ENCODE measurements at places on chromosomes 2 and 18. TPM values are rescaled to one million over a fixed set of nuclear protein-coding genes. Genes with fewer than 3 reads are reported as not detected.
A peak's percentile ranks its signal among the peaks of the same experiment; 100 is the strongest.

DNA sequence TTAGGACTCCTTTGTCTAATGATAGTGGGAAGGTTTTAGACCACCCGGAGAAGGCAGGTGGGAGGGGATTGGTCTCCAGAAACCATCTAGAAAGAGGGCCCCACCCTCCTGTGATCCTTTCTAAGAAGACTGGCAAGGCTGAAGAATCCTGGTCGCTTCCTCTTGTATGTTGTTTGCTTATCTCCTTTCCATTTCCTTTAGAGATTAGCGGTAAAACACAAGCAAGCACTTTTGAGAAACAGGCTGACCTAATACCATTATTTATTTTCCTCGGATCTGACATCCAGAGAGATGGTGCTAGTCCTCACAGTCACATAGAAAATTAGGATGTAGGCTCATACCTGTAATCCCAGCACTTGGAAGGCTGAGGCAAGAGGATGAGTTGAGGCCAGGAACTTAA is 45.2 kb upstream of the SPRED2 start:
- DNase-seq: no peak

MDH1B gene
- total RNA-seq: 0.33 TPM

DNA sequence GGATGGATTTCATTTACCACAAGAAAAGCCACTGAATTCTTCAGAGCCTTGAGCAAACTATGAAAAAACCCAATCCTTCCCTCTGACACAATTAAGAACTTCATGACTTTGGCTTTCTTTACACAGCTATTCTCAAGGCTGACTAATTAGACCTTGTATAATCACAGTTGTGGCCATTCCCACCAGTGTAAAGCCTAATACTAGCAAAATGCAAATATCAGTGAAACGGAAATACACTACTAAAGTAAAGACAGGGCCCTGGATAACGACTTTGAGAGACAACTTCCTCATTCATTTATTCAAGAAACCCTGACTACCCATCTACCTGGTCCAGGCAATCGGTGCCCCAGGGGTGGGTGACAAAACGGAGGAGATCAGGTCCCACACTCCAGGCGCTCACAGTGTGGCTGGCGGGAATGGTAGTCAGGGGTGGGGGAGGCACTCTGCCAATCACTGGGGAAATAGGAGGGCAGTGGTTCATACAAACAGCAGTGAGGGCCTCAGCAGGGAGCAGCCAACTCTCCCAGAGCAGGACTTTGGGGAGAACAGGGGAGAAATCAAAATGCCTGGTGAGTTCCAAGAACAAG is 28.1 kb downstream of the TMEM163 start:
- DNase-seq: no peak

GRCh38 chr2:20934236-20934635 is 109.6 kb downstream of the APOB start:
- DNase-seq: no peak

DNA sequence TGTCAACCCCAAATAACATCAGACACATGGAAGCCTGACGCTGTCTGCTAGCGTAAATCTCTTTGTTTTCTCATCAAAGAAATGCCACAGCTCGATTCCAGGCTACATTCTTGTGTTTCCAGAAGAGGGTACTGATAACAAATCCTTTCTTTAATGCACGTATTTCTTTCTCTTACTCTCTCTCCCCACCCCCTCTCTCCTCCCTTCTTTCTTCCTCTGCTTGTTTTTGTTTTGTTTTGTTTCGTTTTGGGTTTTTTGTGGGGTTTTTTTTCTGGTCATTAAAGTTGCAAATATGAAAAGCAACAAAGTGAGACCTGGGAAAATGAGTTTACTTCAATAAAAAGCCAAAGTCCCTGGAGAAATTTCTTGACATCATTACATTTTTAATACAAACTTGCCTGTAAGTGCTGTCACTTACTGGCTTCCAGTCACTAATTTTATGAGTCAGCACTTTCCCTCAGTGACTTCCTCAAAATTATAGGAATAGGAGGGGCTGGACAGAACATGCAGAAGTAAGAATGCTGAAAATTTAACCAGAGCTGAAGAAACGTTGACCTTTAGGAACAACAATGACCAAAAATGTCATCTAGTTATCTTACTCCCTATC is 106.7 kb upstream of the NABP1 start:
- no peak for DNase-seq

GRCh38 chr18:6069103-6069502 is 173.8 kb upstream of the TMEM200C start:
- DNase-seq: no peak

RSAD2 gene
- 3.6 TPM for total RNA-seq

DNA sequence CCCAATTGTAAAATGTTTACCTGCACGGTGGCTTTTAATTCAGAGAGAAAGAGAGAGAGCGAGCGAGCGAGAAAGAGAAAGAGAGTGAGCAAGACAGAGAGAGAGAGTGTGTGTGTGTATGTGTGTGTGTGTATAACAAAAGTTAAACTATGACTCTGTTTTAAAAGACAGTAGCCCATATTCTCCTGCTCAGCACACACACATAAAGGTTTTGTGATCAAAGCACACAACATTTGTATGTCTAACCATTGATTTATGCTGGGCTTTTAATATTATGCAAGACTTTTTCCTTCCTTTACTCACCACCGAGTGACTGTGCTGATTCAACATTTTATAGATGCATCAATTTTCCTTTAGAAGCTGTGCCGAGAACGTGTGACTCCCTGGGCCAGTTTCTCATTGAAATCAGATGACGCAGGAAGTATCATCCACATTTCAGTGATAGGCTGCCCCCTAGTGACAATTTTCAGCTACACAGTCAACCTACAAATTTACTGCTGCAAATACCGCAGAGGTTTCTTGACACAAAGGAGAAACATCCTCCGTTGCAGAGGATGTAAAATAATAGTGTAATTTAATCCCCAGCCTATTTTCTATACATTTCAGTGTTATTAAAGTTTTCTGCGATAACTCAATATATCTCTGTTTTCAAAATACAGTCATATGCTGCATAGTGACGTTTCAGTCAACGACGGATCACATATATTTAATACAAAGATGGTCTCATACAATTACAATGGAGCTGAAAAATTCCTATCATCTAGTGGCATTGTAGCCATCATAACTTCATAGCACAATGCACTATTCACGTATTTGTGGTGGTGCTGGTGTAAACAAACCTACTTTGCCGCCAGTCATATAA is 165.9 kb upstream of the TANK start:
- peak; percentile 89 for DNase-seq

- DNase-seq: peak; percentile 72
Observed at GRCh38 chr2:67561457-67561965, 164.4 kb downstream of the ETAA1 start.

GRCh38 chr2:135904341-135904989 is 28.2 kb upstream of the MCM6 start:
- DNase-seq: no peak

ARPC2 gene
- total RNA-seq: 112 TPM

DNA sequence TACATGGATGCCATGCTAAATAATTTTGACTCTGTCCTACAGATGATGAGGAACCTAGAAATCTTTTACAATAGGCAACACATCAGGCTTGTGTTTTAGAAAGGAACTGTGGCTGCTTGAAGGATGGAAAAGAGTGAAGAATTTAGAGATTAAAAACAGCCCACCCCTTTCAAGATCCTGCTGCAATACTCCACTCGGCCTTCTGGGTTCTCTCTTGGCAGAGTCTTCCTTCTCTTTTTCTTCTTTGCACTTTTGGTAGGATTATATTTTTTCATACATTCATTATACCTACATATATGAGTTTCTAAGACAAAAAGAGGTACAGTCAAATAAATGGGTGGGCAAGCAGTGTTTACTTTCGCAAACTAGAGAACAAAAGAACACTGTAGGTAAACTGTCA is 474.3 kb downstream of the ERBB4 start:
- no peak for DNase-seq

CFAP65 gene
- not detected for total RNA-seq

ADCYAP1 gene
- total RNA-seq: 2.6 TPM

METTL8 gene
- 7.6 TPM for total RNA-seq

DNA sequence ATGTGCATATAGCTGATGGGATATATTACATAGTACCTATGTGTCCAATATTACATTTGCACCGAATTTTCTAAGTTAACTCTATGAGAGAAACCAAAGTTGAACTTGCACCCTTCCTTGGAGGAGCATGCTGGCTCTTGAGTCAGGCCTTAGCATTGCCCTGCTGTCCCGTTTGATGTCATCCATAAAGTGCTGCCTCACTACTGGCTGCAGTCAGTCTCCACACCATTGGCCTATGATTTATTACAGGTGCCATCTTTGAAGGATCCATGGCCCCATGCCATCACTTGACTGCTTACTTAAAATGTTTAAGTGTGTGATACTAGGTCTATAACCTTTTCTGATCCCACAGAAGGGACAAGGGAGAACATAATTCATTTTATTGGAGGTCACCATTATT is 249.3 kb upstream of the RBBP8 start:
- DNase-seq: no peak

GRCh38 chr18:9868857-9869714 is 16.7 kb upstream of the TXNDC2 start:
- DNase-seq: no peak

DLX2 gene
- not detected for total RNA-seq

DNA sequence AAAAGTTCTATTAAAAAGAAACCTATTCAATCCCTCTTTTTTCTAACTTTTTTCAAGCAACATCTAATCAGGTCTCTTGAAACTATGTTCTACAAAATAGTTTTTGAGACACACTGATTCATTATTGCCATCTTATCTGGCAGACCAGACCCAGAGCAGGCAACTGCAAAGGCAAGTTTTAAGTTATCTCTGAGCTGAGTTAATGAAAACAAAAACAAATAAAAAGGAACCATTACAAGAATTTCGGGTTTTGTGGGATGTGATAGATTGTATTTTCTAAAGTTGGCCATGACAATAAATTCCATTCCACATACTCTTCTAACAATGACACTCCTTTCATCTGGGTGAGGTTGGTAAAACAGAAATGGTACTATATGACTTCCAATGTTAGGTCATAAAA is 15.2 kb upstream of the TWSG1 start:
- no peak for DNase-seq

GRCh38 chr2:127768775-127769479 is 42.0 kb downstream of the WDR33 start:
- no peak for DNase-seq

TUBA3E gene
- total RNA-seq: 1.6 TPM

GRCh38 chr18:31685097-31686082 is 1.0 kb upstream of the B4GALT6 start:
- no peak for DNase-seq

- DNase-seq: no peak
Observed at GRCh38 chr18:27017901-27018500, 152.5 kb upstream of the AQP4 start.

SNX17 gene
- total RNA-seq: 69.3 TPM

FBLN7 gene
- total RNA-seq: 3.5 TPM

DHRS9 gene
- total RNA-seq: 31.4 TPM

GRCh38 chr2:7010391-7011054 is 93.3 kb downstream of the RNF144A start:
- no peak for DNase-seq

GRCh38 chr2:67232936-67233335 is 164.2 kb upstream of the ETAA1 start:
- no peak for DNase-seq

- no peak for DNase-seq
Observed at GRCh38 chr2:224362094-224362493, 39.8 kb downstream of the FAM124B start.

KCNS3 gene
- 3.7 TPM for total RNA-seq

- DNase-seq: no peak
Observed at GRCh38 chr2:206442474-206442832, 879 bp upstream of the ADAM23 start.

GALNT5 gene
- total RNA-seq: 0.67 TPM

GRCh38 chr2:60567919-60568768 is 14.7 kb upstream of the BCL11A start:
- no peak for DNase-seq

PROM2 gene
- total RNA-seq: 0.11 TPM

GRCh38 chr2:233450864-233451575 is 96.7 kb downstream of the DGKD start:
- no peak for DNase-seq

Data from right atrium auricular region (tissue), 2 donors.